ENCODE measurements at places on chromosomes 7 and 10.

GRCh38 chr7:100655908-100656674 lies at the start of gene ACTL6B:
TSS of gene ACTL6B (minus strand) at chr7:100656448. CDS start at chr7:100656354, 94 bp downstream.
- no peak for DNase-seq

DNA sequence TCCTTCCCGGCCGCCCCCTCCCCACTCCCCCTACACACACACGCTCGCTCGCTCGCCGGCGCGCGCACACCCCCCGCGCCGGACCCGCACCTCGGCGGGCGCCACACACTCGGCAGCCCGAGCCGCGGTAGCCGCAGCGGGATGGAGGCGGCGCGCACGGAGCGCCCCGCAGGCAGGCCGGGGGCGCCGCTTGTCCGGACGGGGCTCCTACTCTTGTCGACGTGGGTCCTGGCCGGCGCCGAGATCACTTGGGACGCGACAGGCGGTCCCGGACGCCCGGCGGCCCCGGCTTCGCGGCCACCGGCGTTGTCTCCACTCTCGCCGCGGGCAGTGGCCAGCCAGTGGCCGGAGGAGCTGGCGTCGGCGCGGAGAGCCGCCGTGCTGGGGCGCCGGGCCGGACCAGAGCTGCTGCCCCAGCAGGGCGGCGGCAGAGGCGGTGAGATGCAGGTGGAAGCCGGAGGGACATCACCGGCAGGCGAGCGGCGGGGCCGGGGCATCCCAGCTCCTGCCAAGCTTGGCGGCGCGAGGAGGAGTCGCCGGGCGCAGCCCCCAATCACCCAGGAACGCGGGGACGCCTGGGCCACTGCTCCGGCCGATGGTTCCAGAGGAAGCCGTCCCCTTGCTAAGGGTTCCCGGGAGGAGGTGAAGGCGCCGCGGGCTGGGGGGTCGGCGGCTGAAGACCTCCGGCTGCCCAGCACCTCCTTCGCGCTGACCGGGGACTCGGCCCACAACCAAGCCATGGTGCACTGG lies at the start of gene SORCS3:
Gene SORCS3 (plus strand): TSS at position 104 of the 750 bp plus-strand sequence.
- no peak for DNase-seq

- DNase-seq = no peak
Observed at GRCh38 chr7:2818121-2818520, 26.0 kb downstream of the GNA12 start.

GRCh38 chr10:17460756-17461155 lies 6.4 kb upstream of the ST8SIA6 start:
- DNase-seq = no peak

DNA sequence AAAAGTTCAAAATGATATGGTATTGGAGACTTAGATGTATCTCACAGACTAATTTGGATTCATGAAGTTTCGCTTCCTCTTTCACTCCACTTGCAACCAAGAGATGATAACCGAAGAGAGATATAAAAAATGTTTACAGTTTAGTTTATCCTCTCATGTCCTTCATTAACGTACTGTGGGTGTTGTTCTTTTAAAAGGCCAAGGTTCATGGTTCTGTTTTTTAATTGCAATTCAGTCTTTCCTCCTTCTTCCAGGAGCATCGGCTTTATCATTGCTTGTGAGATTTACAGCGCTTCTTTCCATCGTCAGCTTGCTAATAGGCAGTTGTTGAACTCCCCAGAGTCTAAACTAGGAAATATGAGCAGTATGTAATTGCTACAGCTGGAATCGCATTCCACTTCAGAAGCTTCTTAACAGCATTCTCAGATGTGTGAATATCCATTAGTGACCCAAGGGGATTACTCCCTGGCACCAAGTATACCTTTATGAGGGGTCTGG lies 75.9 kb upstream of the HGF start:
- DNase-seq = no peak

DNA sequence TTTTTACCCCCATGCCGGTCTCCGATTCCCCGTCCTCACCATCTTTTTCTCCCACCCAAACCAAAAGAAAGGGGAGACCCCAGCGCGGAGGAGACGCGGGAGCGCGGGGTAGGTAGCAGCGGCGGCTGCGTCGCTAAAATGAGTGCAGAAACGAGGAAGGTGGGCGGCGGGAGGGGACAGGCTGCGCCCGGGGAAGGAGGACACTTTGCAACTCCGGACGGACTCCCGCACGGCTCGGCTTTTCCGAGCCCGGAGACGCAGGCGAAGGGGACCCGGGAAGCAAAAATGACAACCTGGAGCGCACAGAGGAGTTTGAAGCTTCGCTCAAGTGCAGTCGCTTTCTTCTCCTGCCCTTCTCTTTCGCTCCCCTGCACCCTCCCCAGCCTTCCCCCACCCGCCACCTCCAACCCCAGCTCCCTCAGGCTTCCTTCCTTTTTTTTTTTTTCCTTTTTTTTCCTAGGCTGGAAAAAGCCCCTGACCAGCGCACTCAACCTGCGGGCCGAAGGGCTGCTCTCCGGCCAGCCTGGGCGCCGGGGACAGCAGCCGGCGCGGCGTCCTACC lies 453 bp downstream of the SFMBT2 start:
- DNase-seq = no peak

GRCh38 chr10:128180843-128181242 lies 54.6 kb upstream of the MKI67 start:
- DNase-seq = peak; percentile 75

- DNase-seq = no peak
Observed at GRCh38 chr7:117837841-117838240, 35.4 kb downstream of the CTTNBP2 start.

DNA sequence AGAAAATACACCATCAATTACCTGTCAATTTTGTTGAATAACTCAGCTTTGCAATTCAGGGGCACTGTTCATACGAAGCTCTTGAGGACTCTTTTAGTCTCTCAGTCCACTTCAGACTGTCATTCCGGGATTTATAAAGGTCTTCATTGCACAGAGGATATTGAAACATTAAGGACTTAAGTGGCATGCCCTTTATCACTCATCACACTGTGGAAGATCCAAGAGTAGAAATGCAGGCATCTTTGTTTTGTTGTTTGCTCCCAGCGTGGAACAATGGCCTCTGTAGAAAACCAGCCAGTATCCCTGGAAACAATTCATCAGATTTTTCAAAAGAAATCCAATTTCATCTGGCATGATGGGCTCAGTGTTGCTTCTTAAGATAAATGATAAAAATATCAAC lies 66.3 kb upstream of the LRGUK start:
- DNase-seq = no peak

DNA sequence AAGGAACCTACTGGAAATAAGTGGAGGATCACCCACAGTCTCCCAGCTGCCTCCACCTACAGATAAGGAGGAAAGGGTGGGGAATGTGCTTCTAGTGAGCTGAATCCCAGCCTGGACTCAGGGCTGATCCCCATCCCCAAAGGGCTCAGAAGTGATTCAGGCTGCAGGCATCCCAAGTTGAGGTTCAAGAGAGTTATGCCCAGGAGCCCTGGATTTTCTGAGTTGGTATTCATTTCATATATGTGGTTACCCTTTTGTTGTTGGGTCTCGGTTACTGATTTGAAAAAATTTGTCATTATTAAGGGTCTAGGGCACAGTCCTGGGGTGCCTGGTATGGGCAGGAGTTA lies 30.0 kb upstream of the SRGN start:
- no peak for DNase-seq

GRCh38 chr10:123563581-123563855 lies 102.6 kb upstream of the GPR26 start:
- DNase-seq = no peak

DNA sequence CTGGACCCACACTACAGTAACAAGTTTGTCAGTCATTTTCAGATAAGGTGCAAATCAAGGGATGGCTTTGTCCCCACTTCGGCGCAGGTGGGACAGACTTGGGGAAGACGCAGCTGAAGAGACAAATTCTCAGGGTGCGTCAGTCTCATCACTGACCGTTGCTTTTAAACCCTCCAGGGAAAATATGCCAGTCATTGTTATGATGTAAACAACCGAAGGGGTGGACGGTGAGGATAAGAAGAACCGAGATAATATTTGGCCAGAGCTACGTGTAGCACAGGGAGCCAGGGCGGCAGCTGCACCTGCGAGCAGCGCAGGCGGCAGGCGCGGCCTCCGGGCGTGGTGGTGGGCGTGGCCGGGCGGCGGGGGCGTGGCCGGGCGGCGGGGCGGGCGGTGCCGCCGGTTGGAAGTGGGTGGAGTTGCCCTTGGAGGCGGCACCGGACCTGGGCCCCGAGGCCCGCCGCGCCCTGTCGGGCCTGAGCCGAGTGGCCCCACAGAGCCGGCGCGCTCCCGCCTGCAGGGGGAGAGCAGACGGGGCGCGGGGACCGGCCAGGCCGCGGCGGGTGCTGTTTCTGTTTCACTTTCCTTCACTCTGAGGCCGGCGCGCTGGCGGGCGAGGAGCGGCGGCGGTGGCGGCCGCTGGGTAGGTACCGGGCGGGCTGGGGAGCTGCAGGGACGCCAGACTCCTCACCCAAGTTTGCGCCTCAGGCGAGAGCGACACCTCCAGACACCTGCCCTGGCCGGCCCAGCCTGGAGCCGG lies at the start of gene PCGF5:
Gene PCGF5 (plus strand): TSS at position 470 of the 760 bp plus-strand sequence. CDS start 2,209 bp downstream, outside the sequence.
- DNase-seq = peak; percentile 94

GRCh38 chr10:31754803-31755624 lies 173.6 kb downstream of the ARHGAP12 start:
- no peak for DNase-seq

DNA sequence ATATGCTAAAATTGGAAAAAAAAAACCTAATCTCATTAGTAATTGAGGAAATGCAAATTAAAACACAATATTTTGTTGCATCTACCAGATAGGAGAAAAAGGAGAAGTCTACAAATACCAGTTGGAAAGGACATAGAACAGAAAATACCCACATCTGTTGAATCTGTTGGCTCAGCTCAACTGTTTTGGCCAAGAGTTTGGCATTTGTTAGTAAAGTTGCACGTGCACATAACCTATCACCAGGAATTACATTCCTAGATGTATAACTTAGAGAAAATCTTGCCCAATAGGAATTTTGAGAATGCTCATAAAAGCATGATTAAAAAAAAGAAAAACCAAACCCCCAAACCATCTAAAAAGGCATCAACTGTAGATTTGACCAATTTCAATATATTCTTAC lies 282.1 kb upstream of the BMPER start:
- no peak for DNase-seq

- DNase-seq = no peak
Observed at GRCh38 chr10:5805711-5806110, 7.5 kb downstream of the GDI2 start.

DNA sequence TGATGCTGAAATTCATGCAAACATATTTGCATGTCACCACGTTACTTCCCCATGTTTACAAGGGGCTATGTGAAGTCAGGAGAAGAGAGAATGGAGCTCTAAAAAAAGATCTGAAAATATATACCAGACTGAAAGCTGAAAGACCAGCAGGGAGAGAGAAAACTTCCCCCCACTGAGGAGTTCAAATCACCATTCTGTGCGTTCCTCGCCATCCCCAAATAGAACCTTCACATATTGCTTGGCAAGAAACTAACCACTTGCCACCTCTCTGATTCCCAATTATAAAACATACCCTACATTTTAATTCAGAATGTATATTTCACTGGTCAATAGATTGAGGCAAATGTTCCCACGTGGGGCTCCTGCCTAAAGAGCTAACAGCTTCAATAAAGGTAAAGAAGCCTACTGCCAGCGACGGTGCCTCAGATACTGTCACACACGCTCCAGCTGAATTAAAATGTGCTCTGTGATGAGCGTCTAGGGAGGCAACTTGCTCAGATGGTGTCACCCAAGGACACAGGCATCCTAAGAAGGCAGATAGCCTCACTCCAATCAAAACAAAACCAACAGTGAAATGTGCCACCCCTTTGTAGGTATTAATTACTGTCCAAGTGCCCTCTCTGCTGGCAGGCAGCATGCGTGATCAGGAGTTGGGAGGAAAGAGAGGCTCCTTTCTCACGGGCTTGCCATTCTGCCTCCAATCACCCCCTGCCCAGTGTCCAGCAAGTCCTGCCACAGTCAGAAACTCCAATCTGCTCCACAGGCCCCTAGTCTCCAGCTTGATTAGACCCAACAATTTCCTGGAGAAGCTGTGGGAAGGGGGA lies 298.2 kb downstream of the GRID1 start:
- no peak for DNase-seq

GRCh38 chr7:94324380-94325121 lies 70.1 kb upstream of the COL1A2 start:
- DNase-seq = no peak

- no peak for DNase-seq
Observed at GRCh38 chr10:90813594-90814365, 44.1 kb downstream of the HTR7 start.

- DNase-seq = no peak
Observed at GRCh38 chr7:68015978-68016532, 1019.4 kb downstream of the TYW1 start.

DNA sequence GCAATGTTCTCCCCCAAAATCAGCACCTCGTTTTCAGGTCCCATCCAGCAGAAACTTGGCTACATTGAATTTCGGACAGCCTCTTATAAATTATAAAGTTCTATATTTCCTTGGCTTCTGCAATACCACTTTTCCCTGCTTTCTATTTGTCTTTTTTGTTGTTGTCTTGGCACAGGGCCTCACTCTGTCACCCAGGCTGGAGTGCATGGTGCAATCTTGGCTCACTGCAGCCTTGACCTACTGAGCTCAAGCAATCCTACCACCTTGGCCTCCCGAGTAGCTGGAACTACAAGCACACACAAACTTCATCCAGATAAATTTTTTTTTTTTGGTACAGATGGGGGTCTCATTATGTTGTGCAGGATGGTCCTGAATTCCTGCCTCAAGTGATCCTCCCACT lies 55.3 kb upstream of the HECW1 start:
- no peak for DNase-seq

DNA sequence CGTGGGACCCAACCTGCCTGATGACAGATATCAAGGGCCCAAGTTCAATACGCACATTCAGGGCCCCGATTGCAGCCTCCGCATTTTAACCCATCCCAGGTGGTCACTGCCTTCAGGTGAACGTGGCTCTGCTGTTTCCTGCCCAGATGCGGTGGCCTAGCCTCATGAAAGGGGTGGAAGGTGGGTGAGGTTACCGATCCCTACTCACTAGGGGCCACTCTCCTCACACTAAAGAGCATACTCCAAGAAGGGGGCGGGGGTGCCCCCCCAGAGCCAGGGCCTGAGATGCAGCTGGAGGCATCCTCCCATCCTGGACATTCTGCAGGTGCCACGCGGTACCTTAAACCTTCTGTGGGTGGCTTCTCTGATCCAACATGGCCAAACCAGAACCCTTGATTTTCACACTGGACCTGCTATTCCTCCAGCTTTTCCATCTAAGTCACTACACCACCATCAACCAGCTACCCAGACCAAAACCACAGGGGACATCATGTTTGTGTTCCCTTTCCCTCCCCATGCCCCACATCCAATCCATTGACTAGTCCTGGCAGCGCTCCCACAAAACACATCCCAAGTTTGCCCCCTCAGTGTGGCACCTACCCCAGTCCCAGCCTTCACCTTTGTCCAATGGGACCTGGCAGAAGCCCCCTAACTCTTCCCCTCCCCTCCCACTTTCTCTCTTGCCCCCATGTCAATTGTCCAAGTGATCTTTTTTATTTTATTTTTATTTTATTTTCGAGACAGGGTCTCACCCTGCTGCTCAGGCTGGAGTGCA lies 30.0 kb downstream of the PRLHR start:
- no peak for DNase-seq

All from hematopoietic multipotent progenitor cell (in vitro differentiated cells).